Liver (tissue), 10 donors: ENCODE measurements at places on chromosomes 13 and 19. TPM values are rescaled to one million over a fixed set of nuclear protein-coding genes. Genes with fewer than 3 reads are reported as not detected.

The PGLYRP1 gene
- polyA plus RNA-seq = 0.31 TPM

GRCh38 chr13:90534617-90535370 lies 812.7 kb upstream of the MIR17HG start:
- DNase-seq = no peak

DNA sequence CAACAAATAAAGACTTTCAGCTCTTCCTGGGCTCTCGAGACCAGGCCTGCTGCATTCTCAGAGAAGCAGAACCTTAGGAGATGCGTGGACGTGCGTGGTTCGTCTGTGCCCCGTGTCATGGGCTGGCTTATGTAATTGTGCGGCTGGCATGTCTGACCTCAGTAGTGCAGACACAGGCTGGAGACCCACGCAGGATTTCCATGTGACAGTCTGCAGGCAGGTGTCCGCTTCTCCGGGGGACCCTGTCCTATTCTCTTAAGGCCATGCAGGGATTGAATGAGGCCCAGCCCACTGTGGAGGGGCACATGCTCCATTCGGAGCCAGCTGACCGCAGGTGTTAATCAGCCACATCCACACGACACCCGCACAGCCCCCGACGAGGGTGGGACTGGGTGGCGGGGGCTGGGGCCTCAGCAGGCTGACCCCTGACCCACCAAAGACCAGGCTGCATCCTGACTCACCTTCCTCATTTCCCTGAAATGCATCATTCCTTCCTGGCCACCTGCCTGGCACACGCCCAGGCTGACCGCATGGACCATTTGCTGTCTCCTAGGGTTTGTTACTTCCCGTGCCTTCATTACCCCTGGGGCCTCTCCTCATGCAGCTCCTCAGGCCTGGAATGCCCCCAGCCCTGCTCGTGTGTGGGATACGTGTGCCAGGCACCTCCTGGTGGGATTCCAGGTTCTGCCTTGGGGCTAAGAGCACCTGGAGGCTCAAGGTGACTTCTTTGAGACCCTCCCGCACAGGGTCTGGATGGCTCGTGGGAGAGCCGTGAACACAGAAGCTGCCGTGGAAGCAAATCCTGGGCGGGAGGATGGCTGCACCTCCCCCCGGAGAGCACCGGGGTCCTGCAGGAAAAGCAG lies 10.7 kb upstream of the MCF2L start:
- no peak for DNase-seq

DNA sequence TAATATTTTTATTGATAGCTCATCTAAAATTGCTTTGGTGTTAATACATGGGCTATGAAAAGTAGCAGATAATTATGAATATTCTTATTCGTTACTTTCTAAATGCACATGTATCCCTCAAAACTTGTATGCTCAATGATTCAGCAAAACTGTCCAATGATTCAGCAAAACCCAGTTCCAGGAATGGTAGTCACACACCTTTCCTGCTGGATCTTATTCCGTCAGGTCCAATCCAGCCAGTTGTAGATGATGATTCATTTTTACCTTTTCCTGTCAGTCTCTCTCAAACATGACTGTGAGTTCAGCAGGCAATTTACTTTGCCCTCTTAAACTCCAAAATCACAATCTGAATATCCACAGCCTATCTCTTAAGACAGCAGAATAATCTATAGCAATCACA lies 1082.6 kb downstream of the EFNB2 start:
- DNase-seq = no peak

GRCh38 chr13:42148538-42148937 lies 100.1 kb downstream of the DGKH start:
- DNase-seq = no peak

DNA sequence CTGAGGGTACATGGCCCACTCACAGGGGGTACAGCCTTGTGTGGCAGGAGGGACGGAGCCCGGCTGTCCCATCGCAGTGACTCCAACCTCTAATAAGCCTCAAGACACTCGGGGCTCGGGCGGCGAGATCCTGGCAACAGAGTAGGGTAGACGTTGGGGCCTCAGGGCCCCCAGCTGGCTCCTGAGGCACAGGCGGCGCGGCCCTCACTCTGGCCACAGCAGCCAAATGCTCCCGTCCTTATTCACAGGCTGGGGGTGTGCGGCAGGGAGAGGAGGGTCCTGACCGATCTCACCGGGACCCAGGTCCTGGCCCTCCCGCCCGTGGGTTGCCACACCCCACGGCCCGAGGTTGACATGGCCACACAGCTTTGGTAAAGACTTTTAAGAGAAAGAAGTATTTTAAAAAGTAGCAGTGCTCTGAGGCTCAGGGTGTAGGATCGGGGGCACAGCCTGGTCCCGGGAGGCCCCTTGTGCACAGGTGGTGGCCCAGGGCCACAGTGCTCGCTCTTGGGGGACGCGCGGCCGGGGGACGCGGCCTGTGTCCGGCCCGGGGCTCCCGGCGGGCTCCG lies 7.6 kb downstream of the SLC39A3 start:
- no peak for DNase-seq

DNA sequence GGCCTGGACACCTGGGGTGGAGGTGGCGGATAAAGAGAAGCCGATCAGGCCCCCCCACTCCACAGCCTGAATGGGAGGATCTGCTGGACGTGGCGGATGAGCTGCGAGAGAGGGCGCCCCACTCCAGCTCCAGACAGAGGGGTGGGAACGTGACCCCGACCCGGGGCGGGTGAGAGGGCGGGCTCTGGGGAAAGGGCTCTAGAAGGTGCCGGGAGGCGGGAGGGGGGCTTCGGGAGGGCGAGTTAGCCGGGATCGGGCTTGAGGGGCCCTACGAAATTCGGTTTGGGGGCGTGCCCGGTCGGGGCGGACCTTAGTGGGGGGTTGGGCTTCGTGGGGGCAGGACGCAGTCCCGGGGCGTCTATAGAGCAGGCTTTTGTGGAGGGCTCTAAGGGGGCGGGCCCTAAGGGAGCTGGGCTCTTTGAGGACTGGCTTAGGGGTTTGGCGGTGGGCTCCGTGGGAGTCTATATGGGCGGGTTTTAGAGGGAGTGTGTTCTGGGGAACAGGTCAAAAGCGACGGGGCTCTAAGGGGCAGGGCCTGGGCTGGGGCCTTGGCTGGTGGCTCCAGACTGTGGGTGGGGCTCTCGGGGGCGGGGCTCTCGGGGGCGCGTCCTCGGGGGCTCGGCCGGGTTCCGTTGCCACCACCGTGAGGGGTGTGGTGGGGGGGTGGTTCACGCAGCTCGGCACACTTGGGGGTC lies 4.1 kb upstream of the NANOS3 start:
- no peak for DNase-seq

DNA sequence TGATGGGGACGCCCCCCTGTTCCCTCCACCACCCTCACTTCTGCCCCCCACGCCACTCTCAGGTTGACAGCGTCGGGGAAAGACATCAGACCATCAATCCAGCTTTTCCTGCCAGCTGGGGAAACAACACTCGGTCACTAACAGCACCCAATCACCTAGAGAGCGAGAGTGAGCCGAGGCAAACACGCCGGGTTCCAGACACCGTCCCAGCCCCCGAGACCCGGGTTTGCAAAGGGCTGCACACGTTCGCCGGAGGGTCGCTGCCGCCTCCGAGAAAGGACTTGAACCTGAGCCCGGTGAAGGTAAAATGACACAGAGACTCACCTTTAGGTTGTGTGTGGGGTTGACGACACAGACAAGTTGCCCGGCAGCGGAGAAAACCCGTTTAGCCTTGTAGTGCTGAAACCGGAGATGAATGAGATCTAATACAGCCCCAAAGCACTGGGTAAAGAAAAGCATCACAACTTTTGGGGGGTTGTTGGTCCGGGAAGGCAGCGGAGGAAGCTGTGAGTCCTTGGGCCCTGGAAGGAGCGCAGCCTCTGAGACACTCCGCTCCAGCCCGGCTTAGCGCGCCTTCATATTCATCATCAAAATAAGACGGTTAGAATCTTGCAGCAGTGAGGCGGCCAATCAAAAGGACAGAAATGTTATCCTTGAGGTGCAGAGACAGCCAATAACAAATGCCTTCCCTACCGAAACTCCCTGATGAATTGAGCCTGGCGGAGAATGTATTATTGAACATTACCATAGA lies at the start of gene SIAH3:
TSS of gene SIAH3 (minus strand) at position 583 of the 751 bp plus-strand sequence. CDS start at position 459, 124 bp downstream.
- DNase-seq = no peak

GRCh38 chr13:99905224-99905623 lies 66.3 kb downstream of the ZIC5 start:
- DNase-seq = no peak

GRCh38 chr13:28744091-28744536 lies 25.3 kb upstream of the SLC46A3 start:
- no peak for DNase-seq
